ENCODE measurements at places on chromosomes 4 and X.

GRCh38 chrX:71919431-71919830, 8.8 kb downstream of the NHSL2 start:
- peak; percentile 36 for DNase-seq

DNA sequence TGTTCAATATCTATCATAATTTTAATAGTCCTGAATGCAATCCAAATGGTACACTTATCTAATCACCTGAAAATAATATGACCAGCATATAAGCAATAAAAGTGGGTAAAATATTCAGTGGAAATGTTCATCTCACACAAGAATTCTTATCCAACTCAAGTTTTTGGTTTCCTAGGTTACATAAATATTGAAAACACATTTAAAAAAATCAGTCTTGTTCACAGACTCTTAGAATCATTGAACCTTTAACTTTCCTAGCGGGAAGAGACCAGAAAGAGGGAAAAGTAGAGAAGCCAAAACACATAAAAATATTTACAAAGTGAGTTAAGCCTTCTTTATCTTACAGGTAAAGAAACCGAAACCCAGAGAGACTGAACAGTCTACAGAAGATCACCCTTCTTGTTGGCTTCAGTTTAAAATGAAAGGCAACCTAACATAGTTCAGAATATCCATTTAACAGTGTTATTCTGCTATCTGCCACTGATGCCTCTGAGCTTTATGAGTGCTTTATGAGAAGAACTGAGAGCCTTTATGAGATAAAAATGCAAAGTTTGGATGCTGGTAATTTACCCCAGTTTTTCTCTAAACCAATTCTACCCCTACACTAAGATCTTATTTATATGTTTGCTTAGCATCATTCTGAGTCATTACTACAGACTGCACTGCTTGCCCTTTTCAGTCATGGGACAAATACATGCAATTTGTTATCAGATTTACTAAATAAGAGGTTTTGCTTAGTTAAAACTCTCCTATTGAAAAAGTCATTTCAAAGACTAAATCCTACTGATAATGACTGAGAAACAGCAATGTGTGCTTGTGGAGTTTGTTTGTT, 453.3 kb upstream of the INTU start:
- no peak for DNase-seq

- DNase-seq, result no peak
These were observed 23.2 kb upstream of the TXK start for GRCh38 chr4:48157271-48157670.

- peak; percentile 56 for DNase-seq
These were observed 754 bp upstream of the KLF3 start for GRCh38 chr4:38663090-38663800.

GRCh38 chr4:138650929-138651448, 364.6 kb upstream of the NOCT start:
- DNase-seq, result no peak

DNA sequence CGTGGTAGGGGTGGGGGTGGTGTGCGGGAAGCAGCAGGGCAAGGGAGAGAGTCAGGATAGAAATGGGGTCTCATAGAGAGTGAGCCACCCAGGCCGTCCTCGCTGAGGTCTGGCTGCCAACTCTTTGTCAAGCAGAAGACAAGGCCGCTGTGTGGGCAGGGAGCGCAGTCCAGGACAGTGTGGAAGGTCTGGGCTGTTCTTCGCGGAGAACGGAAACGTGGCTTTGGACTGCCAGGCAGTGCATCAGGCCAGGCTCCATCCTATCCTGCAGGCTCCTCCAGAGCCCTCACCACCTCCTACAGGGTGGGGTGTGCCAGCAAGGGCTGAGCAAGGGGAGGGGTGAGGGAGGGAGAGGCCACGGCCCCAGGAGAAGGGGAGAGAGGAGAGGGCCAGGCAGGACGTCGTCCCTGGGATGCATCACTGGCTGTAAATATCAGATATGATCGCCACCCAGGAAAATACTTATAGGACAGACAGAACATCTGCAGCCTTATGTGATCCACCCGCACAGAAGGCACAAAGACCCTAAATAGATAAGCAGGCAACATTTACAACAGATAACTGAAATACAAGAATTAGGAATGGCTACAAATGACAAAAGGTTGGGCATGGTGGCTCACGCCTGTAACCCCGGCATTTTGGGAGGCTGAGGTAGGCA, 85.3 kb downstream of the ABLIM2 start:
- DNase-seq, result no peak

DNA sequence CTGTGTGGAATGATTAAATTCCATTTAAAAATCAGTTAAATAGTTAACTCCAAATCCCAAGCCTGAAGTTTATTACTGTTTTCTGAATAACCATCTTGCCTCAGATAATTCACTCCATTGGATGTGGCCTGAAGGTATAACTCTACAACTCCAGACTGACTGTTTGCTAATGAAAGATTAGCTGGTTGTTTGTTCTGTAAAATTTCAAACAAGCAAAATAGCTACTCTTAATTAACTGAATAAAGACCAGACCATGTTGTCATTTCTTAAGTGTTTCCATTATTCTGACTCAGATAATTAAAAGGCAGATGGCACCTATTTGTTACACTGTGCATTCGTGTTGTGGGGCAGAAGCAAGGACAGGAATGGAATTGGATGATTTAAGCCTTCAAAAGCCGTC, 78.5 kb upstream of the DDIT4L start:
- DNase-seq, result no peak

DNA sequence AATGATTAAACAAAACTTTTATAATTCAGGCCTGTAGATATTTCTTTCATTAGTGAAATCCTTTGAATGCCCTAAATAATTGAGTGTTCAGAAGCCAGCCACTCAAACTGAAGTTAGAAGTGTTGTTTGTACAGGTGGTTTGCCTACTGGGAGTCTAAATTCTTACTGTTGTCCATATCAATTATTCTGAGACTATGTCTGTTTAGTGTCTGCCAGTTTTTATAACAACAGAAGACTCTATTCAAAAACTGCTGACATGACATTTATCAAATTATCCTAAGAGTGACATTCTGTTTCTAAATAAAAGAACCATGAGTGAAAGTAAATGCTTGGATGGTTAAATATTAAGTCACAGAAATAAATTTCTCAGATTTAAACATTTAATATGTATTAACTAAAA, 375.1 kb downstream of the FAT4 start:
- no peak for DNase-seq

DNA sequence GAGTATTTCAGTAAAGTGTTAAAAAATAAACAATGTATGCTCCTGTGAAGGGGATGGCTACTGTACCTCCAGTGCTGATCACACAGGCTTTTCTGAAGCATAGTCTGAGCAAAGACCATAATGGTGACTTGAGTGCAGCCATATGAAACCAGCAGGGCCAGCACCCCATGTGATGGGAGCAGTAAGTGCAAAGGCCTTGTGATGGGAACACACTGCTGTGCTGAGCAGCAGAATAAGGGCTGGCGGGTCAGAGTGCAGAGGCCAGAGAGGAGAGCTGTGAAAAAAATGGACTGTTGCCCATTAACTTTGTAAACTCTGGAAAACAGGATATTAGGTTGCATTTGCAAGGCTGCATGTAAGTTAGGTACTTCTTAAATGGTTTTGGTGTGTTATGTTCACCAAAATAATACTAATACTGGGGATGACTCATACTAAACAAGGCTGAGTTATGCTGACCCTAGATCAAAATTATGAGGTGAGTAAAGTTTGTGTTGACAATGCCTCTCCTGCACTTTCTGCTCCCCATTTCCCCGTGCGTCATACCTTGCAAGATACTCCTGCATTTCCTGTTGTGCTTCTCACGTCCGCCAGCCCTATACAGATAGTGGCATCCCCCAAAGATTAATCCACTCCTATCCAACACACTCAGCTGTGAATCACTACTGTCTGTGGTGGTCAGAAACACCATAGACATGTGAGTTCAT, 67.0 kb upstream of the FAM9A start:
- no peak for DNase-seq

- no peak for DNase-seq
These were observed 46.9 kb downstream of the TLR10 start for GRCh38 chr4:38735870-38736269.

GRCh38 chrX:64447207-64447606, 52.0 kb upstream of the MTMR8 start:
- no peak for DNase-seq

DNA sequence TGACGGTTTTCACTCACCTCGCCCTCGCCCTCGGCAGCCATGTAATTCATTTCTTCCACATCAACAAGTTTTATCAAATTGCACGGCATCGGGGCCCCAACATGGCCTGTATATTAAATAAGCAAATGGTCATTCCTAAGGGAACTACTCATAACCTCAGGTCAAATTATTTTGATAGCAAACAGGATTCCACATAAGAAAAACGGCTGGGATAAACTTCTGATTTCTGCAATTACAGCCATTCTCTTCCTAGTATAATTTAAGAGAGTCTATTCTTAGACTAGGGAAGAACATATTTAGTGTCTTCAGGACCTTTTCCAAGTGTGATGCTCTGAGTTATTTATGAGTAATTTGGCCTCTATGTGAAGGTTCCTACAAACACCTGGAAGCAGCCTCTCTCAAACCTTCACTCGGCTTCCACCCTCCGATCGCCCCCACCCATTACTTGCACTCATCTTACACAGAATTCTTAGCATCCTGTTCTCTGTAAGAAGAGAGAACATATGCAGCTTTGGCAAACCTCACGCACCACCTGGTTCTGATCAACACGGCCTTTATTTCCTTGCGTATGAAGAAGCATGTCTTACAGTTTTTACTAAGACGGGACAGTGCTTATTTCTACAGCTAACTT, 29.4 kb upstream of the CENPU start:
- no peak for DNase-seq

DNA sequence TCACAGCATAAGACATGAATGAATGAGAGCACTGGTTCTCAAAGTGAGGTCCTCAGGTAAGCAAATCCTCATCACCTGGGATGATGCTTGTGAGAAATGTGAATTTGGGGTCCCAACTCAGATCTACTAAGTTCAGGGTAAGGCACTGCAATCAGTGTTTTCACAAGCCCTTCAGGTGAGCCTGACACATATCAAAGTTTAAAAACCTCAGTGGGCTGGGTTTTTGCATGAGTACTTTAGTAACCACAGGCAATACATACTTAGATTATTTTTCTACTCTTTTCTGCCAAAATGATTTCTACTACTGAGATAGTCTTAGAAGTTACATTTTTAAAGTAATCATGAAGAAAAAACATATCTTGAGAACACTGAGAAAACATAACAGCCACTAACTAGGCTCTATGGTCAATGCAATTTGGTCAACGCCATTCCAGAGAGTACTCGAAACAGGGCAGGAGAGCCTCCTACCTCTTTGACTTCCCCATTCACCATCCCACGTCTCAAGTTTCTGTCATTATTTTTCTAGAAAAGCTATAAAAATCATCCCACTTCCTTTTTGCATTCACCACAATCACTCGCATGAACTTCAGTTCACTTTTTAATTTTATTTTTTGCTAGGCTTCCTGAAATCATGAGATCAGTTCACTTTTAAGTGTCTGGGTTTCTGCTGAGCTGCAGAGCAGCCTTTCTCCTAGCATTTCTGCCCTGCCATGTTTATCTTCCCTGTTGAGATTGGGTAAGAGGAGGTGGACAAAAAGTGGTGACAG, 73.8 kb downstream of the MFAP3L start:
- DNase-seq, result no peak

DNA sequence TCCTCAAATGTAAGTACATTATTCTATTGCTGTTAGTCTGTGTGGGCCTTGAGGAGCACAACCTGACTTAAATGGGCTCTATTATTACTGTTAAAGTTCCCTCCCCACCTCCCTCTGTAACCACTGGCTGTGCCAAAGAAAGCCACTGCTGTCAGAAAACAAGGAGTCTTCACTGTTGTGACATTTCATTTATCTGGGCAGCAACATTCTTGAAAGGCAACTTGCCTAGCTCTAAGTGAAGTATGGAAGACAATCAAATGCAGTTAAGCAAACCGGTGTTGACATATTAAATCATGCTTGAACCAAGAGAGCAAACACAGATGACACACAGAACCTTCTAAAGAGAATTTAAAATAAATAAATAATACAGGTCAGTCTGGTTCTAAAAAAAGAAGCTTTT, 81.0 kb downstream of the EPHA5 start:
- no peak for DNase-seq

GRCh38 chr4:139794158-139794954, 128.7 kb downstream of the MGST2 start:
- peak; percentile 45 for DNase-seq

- DNase-seq, result no peak
These were observed 876.3 kb downstream of the C4orf33 start for GRCh38 chr4:129972257-129972656.

- no peak for DNase-seq
These were observed 71.4 kb downstream of the PDLIM5 start for GRCh38 chr4:94523033-94523580.

- DNase-seq, result no peak
These were observed 102.2 kb downstream of the SLC2A9 start for GRCh38 chr4:9919047-9919446.

DNA sequence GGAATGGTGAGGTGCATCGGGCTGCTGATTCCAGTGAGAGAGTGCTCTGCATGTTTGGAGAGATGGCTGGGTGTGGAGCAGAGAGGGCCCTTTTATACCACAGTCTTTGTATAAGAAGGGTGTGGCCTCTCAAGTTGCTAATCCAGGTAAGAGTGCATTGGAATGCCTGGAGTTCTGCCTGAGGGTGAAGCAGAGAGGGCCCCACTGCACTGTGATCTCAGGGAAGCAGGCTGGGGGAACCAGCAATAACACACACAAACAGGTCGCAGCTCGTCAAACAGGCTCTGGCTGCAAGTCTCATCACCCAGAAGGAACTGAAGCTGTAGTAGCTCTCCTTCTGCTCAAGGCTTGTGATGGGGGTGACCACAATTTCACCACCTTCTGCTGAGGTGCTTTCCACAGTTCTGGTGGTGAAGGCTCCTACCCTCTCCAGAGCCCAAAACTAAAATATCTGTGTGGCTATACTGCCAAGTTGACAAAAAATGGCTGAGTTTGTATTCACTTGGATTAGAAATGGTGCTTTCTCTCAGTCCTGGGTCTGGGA, 687.4 kb upstream of the HS3ST1 start:
- DNase-seq, result no peak

- DNase-seq, result no peak
These were observed 1393.4 kb upstream of the PCDH7 start for GRCh38 chr4:29326816-29327215.

- peak; percentile 21 for DNase-seq
These were observed 30.3 kb upstream of the SLC2A9 start for GRCh38 chr4:10051517-10052135.

- no peak for DNase-seq
These were observed 189.9 kb downstream of the STPG2 start for GRCh38 chr4:97953171-97953941.

DNA sequence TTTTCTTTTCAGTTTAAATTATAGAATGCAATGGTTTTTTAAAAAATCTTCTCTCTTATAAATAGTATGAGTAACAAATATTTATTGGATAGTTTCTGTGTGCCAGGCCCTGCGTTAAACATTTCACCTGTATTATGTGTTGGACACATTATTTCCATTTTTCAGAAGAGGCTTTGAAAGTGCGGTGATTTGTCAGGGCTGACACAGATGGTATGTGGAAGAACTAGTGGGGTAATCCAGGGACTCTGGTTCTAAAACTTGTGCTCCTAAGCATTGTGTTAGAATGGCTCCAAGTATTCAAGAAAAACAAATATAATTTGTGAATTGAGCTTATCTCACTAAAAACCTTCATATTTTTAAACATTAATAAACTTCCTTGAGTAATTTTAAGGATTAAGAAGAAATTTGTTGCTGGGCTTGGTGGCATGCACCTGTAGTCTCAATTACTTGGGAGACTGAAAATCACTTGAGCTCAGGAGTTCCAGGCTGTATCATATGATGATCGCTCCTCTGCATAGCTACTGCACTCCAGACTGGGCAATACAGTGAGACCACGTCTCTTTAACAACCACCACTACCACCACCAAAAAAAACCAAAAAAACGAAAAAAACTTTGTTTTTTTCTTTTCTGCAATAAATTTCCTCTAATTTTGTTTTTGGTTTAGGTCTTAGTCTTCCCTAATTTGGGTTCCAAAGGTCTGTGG, 40.0 kb downstream of the RAPGEF2 start:
- peak; percentile 23 for DNase-seq

Data from umbilical cord (tissue), 2 donors.